Karpas-422 (cell line): ENCODE measurements at places on chromosomes 2 and 18. TPM values are rescaled to one million over a fixed set of nuclear protein-coding genes. Genes with fewer than 3 reads are reported as not detected.
A peak's percentile ranks its signal among the peaks of the same experiment; 100 is the strongest.

MROH2A gene
- 1.9 and 2.6 TPM in 2 replicates for total RNA-seq

CNTNAP5 gene
- total RNA-seq: 0.25 and 0.78 TPM in 2 replicates

SH3BP4 gene
- not detected in 2 replicates for total RNA-seq

CAPN14 gene
- total RNA-seq: 2.0 and 2.6 TPM in 2 replicates

DOK6 gene
- total RNA-seq: not detected in 2 replicates

ECEL1 gene
- total RNA-seq: not detected in 2 replicates

EIF5B gene
- 20.5 and 35.5 TPM in 2 replicates for total RNA-seq

AGAP1 gene
- not detected in 2 replicates for total RNA-seq

ANKRD44 gene
- 120 and 153 TPM in 2 replicates for total RNA-seq

FAM168B gene
- total RNA-seq: 43.2 and 62.7 TPM in 2 replicates

B3GNT7 gene
- 2.8 and 4.7 TPM in 2 replicates for total RNA-seq

- no peak overlapping the region for H3K4me3 ChIP-seq
- H3K27ac ChIP-seq: no peak overlapping the region
- no peaks in the 10 kb centered on the region for H3K4me1 ChIP-seq
- no peak for DNase-seq
These were observed 108.3 kb downstream of the DSEL start for GRCh38 chr18:67408240-67408639.

- H3K27ac ChIP-seq: no peak overlapping the region
- peak; percentile 75 for DNase-seq
- H3K36me3 ChIP-seq: no peaks in the 10 kb centered on the region
- no peaks in the 10 kb centered on the region for H3K27me3 ChIP-seq
These were observed 396.8 kb upstream of the ID2 start for GRCh38 chr2:8285081-8285480.

GRCh38 chr18:79361766-79362522 is 33.8 kb upstream of the NFATC1 start:
- no peaks in the 10 kb centered on the region for H3K27me3 ChIP-seq
- no peak overlapping the region for H3K27ac ChIP-seq
- peaks cover 49% of the 10 kb centered on the region; the same call in 1 of the 2 replicates for H3K36me3 ChIP-seq
- peaks cover 20% of the 10 kb centered on the region for H3K4me1 ChIP-seq
- no peak overlapping the region for H3K4me3 ChIP-seq

GRCh38 chr2:54722641-54723040 is 821 bp upstream of the EML6 start:
- H3K36me3 ChIP-seq: peaks cover 15% of the 10 kb centered on the region
- no peaks in the 10 kb centered on the region for H3K27me3 ChIP-seq
- peak overlapping the region; percentile 73 for H3K4me3 ChIP-seq
- DNase-seq: peak; percentile 64
- peak overlapping the region; percentile 23; the same call in 1 of the 2 replicates for H3K27ac ChIP-seq

DNA sequence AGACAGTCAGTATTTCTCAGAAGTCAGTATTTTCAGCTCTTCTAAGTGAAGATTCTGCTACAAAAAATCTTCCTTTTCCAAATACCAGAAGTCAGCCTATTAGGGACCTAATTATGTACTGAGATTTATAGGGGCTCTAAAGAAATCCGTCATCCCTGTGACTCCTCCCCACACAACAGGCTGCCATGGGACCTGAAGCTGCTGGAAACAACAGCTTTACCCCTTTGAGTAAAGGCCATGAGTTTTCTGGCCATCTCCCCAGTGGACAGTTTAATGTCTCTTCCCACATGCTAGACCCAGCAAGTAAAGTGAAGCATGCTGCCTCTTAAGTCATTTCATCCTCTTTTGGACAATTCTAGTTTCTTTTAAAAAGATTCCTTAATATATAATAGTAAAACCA is 255.7 kb upstream of the ACVR2A start:
- no peak overlapping the region for H3K4me3 ChIP-seq
- H3K36me3 ChIP-seq: no peaks in the 10 kb centered on the region
- no peak for DNase-seq
- no peaks in the 10 kb centered on the region for H3K4me1 ChIP-seq
- H3K27ac ChIP-seq: no peak overlapping the region
- no peaks in the 10 kb centered on the region for H3K27me3 ChIP-seq

DNA sequence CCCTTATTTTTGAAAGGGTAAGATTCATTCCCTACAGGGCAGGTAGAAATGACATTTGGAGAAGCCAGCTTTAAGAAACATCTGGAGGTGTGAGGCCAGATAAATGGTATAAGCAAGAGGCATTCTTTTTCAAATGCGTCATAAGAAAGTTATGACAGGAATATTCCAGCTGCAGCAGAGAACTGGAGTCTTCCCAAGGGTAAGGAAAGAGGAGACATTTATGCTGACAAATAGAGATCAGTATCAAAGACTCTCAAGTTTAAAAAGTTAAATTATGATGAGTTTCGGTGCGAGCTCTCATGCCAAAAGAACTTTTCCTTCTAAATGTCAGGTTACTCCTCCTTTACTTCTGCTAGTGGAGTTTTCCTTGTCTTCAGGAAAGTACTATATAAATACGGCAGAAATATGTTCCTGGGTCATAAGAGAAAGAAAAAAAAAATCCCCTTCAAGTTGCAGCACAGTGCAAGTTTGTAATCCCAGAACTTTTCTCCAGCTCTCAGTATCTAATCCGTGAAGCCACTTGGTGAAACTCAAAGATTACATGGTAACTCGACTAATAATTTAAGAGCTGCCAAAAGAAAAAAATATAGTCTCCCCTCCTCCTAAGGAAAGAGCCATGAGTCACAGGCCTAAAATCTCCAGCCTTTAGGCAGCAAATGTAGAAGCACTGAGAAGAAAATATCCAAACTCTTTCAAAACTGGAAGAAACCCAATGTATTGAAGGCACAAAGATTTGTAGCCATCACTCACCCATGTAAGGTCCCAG is 428.1 kb downstream of the MEIS1 start:
- H3K36me3 ChIP-seq: no peaks in the 10 kb centered on the region
- no peak overlapping the region for H3K4me3 ChIP-seq
- no peak for DNase-seq

DNA sequence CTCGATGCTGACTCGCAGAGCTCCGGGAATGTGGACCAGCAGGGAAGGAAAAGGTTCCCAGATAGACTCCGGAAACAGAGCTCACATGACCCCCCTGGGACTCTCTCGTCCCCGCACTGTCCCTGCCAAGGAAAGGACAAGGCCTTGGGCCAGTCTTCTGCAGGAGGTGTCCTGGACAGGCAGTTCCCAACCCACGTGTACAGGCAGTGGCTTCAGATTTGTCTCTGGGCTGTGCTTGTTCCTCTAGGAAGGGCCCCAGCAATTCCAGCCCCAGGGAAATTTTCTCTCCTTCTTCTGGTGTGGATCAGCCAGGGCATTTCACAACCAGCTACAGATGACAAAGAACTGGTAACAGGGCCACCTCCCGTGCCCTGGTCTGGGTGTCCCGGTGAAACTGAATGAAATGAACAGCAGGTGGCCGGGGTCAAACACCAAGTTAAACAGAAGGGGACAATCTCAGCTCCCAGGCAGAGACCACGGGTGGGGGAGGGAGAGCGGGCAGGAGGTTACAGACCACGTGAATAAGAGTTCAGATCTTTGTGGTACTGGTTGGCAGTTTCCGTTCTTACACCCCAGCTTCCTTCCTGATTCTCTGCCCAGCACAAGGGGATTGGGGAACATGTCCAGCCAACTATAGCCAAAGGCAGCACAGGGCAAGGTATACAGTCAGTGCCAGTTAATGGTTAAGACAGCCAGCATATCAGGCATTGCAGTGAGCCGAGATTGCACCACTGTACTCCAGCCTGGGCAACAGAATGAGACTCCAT is 52.2 kb upstream of the CAB39 start:
- no peak overlapping the region for H3K27ac ChIP-seq
- no peak overlapping the region for H3K4me3 ChIP-seq
- no peaks in the 10 kb centered on the region for H3K27me3 ChIP-seq
- DNase-seq: no peak
- H3K36me3 ChIP-seq: no peaks in the 10 kb centered on the region

DNA sequence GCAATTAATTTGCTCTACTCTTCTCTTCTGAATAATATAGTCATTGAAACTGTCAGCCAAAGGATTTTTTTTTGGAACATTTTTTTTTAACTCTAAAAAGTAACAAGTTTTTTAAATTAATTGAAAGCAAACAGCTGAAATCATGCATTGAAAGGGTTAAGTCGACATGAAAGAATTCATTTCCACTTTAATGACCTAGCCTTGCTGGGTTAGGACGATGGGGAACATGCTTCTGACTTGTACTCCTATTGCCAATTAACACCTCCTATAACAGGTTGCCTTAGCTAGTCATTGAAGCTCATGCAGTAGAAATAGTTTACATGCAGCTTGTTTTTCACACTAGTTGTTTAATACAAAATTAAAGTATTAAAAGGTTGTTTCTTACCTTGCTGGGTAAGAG is 47.8 kb downstream of the PSMD14 start:
- peaks cover 19% of the 10 kb centered on the region for H3K36me3 ChIP-seq
- H3K4me3 ChIP-seq: no peak overlapping the region
- 0 out of 2 replicates have a peak, but pooled peaks cover 3% of the 10 kb centered on the region for H3K4me1 ChIP-seq
- H3K27me3 ChIP-seq: no peaks in the 10 kb centered on the region
- DNase-seq: no peak

GRCh38 chr2:168469281-168469988 is 13.4 kb downstream of the CERS6 start:
- H3K27me3 ChIP-seq: no peaks in the 10 kb centered on the region; the same call in 1 of the 2 replicates
- 0 out of 2 replicates have a peak overlapping the region, but pooled peaks have one; percentile 11 for H3K4me3 ChIP-seq
- no peaks in the 10 kb centered on the region for H3K36me3 ChIP-seq
- no peak overlapping the region for H3K27ac ChIP-seq

DNA sequence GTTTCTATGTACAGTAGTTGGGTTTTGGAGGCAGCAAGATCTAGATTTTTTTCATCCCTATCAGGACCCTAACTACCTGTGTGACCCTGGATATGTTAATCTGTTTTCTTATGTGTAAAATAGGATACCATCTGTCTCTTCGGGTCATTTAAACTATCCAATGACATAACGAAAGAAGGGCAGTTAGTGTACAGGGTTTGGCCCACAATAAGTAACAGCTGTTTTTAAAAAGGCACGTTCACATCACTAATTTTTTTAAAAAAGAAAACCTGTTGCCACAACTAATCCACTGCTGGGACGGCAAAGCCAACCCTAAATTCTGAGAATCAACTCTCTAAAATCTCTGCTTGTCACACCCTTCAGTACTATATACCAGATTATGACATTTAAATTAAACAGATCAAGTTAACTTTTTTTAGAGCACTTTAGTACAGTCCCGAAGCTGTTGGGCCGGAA is 869 bp downstream of the USP40 start:
- peaks cover 9% of the 10 kb centered on the region for H3K4me1 ChIP-seq
- peak overlapping the region; percentile 76 for H3K4me3 ChIP-seq
- H3K27ac ChIP-seq: peak overlapping the region; percentile 71
- H3K27me3 ChIP-seq: no peaks in the 10 kb centered on the region; the same call in 1 of the 2 replicates
- DNase-seq: no peak

GRCh38 chr2:152303951-152304350 is 31.0 kb upstream of the FMNL2 start:
- H3K27ac ChIP-seq: no peak overlapping the region

- DNase-seq: peak; percentile 77
- H3K27me3 ChIP-seq: no peaks in the 10 kb centered on the region
- no peaks in the 10 kb centered on the region for H3K36me3 ChIP-seq
- peak overlapping the region; percentile 68 for H3K4me3 ChIP-seq
- H3K4me1 ChIP-seq: peaks cover 32% of the 10 kb centered on the region
- H3K27ac ChIP-seq: peak overlapping the region; percentile 67
These were observed 81.5 kb upstream of the LDLRAD4 start for GRCh38 chr18:13136904-13137669.

- no peaks in the 10 kb centered on the region for H3K36me3 ChIP-seq
- no peak overlapping the region for H3K27ac ChIP-seq
- no peak overlapping the region for H3K4me3 ChIP-seq
- H3K4me1 ChIP-seq: no peaks in the 10 kb centered on the region
- no peaks in the 10 kb centered on the region for H3K27me3 ChIP-seq
- DNase-seq: no peak
These were observed 62.5 kb downstream of the C1D start for GRCh38 chr2:68000170-68000825.

DNA sequence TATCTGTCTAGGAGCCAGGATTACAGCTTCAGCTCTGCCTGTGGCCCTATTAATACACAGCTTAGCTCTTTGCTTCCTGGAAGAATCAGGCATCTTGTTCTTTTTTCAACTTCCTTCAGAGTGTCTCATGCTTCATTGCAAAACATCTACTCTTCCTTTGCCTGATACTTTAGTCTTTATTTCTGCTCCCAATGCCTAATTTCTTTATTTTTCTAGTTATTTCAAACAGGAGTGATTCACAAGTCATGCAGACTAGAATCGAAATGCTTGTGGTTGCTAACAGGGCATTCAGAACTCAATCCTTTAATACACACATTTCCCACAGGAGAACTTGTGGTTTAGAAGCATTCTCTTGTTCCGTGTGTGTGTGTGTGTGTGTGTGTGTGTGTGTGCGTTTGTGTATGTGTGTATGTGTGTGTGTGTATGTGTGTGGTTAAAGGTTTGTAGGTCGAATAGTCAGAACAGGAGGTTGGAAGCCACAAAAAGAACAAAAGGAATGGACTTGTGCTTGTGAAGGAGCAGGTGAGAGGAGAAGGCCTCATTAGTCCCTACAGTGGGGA is 28.3 kb upstream of the INSIG2 start:
- H3K27me3 ChIP-seq: no peaks in the 10 kb centered on the region
- DNase-seq: peak; percentile 70
- no peaks in the 10 kb centered on the region for H3K36me3 ChIP-seq
- H3K4me3 ChIP-seq: peak overlapping the region; percentile 21; the same call in 1 of the 2 replicates
- H3K4me1 ChIP-seq: peaks cover 67% of the 10 kb centered on the region
- peak overlapping the region; percentile 97 for H3K27ac ChIP-seq

GRCh38 chr18:55775972-55776371 is 188.0 kb upstream of the TCF4 start:
- H3K27me3 ChIP-seq: no peaks in the 10 kb centered on the region
- no peaks in the 10 kb centered on the region for H3K36me3 ChIP-seq
- H3K4me1 ChIP-seq: peaks cover 15% of the 10 kb centered on the region
- H3K27ac ChIP-seq: no peak overlapping the region

- DNase-seq: peak; percentile 82
- no peaks in the 10 kb centered on the region for H3K4me1 ChIP-seq
- H3K36me3 ChIP-seq: no peaks in the 10 kb centered on the region
- H3K27ac ChIP-seq: no peak overlapping the region
- H3K4me3 ChIP-seq: no peak overlapping the region
These were observed 40.1 kb downstream of the DOCK10 start for GRCh38 chr2:225002039-225002655.

GRCh38 chr2:109247340-109247739 is 118.3 kb downstream of the SH3RF3 start:
- H3K4me1 ChIP-seq: peaks cover 10% of the 10 kb centered on the region
- no peaks in the 10 kb centered on the region for H3K36me3 ChIP-seq
- H3K27me3 ChIP-seq: no peaks in the 10 kb centered on the region
- no peak overlapping the region for H3K4me3 ChIP-seq
- DNase-seq: no peak
